ENCODE measurements at places on chromosomes 13 and 19.

GRCh38 chr19:49860336-49861102, 6.9 kb downstream of the PNKP start:
- DNase-seq, result no peak

GRCh38 chr19:782185-782877, 14.9 kb upstream of the PTBP1 start:
- DNase-seq, result no peak

- no peak for DNase-seq
Measured at GRCh38 chr19:52473655-52474350, 20.4 kb downstream of the ZNF578 start.

GRCh38 chr13:51495316-51495715, 42.5 kb upstream of the INTS6 start:
- no peak for DNase-seq

GRCh38 chr13:21069561-21070004, 8.2 kb upstream of the LATS2 start:
- no peak for DNase-seq

- DNase-seq, result peak; percentile 72
Measured at GRCh38 chr19:33143897-33144405, 12.0 kb downstream of the WDR88 start.

DNA sequence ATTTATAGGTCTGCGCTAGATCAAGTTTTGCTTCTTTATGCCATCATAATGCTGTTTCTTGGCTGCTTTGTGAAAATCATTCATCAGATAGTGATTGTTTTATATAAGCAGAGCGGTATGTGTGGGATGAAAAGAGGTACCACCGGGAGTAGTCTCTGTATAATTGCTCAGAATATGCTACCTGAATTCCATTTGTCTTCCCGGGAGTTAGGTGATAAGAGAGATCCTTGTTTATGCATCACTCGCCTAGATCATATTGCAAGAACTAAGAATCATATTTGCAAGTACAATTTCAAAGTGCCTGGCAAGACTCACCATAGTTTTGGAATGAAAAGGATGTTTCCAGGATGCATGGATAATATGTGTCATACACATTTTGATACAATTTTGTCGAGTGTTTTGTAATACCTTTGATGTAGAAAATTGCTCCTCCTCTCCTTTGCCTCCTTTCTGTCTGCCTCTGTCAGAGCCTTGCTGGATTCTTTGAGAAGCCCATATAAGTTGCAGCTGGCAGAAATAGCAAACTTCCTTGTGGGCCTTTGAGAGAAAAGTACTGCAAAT, 1306.0 kb upstream of the SLC10A2 start:
- no peak for DNase-seq

- no peak for DNase-seq
Measured at GRCh38 chr13:44989941-44990340, 603 bp downstream of the GPALPP1 start.

DNA sequence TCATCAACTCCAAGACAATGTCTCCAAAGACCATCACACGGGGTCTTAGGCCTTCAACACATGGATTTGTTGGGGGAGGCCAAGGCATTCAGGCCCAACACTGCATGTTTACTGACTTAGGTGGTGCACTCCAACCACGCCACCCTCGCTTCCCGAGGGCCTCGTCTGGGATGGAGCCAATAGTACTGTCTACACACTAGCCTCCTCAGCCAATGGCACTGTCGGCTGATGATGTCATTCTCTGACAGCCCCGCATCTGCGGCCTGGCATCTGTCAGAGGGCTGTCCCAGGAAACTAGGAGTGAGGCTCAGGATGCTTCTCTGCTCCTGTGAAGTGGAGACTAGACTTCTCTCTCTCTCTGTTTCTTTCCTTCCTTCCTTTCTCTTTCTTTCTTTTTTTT, 96.6 kb downstream of the TEX26 start:
- DNase-seq, result no peak

DNA sequence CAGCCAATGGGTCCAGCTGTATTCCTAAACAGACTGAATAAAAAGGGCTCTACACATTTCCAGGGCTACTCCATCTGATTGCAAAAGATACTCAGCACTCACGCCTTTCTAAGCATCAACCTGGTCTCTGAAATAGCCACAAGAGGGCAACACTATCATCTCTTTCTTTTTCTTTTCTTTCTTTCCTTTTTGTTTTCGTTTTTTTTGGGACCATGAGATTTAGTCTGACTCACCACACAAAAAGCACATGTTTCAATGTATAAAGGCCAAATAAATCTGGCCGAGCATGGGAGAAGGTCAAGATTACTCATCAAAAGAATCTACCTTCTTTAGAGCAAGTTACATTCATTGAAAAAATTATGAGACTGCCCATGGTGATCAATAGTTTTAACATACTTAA, 805.6 kb upstream of the ARGLU1 start:
- no peak for DNase-seq

- DNase-seq, result peak; percentile 64
Measured at GRCh38 chr19:42606660-42607351, 12.1 kb upstream of the CEACAM8 start.

DNA sequence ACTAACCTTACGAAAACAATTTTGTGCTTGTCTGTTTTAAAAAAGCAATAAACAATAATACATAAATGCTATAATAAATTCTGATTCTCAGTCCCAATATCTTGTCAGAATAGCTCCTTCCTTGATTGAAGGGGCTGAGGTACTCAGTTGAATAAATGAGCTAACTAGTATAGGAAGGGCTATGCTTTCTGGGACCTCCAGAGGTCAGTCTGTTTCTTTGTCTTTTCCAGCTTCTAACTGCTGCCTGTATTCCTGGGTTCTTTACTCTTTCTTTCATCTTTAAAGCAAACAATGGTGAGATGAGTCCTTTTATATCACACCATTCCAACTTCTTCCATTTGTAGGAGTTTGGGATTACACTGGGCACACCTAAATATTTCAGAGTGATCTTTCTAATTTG, 1297.0 kb upstream of the ATXN8OS start:
- DNase-seq, result no peak

- DNase-seq, result no peak
Measured at GRCh38 chr19:35645680-35646511, 2.2 kb upstream of the COX6B1 start.

- no peak for DNase-seq
Measured at GRCh38 chr19:45939792-45940514, 25.4 kb upstream of the NANOS2 start.

- no peak for DNase-seq
Measured at GRCh38 chr13:41145136-41145908, 12.7 kb upstream of the KBTBD6 start.

GRCh38 chr19:7238051-7238450, 56.2 kb downstream of the INSR start:
- no peak for DNase-seq

GRCh38 chr19:38545596-38545995, 72.2 kb downstream of the MAP4K1 start:
- DNase-seq, result no peak

- no peak for DNase-seq
Measured at GRCh38 chr13:45799451-45799850, 52.1 kb downstream of the SIAH3 start.

DNA sequence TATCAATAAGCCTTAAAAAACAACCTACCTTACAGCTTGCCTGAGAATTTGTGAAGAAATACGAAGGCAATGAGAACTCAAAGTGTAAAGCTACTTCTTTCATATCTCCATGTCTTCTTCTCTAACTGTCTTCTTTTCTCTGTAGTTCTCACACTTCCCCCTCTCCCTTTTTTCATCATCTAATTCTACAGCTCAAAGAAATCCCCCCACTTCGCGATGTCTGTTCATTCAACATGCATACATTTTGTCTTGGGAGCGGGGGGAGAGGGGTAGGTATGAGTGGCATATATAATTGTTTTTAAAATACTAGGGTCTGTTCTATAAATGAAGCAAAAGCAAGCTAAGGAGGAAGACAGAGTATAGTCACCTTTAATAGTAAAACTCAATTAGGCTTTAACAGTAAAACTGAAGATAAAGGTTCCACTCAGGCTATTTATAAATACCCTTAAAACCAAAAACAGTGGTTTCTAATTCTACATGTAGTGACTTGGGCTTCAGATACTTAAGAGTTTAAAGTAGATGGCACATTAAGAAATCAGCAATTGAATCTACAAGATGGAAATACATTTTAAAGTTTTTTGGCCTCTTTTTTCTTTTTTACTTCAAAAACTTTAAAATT, 106.9 kb downstream of the KLF12 start:
- DNase-seq, result no peak

DNA sequence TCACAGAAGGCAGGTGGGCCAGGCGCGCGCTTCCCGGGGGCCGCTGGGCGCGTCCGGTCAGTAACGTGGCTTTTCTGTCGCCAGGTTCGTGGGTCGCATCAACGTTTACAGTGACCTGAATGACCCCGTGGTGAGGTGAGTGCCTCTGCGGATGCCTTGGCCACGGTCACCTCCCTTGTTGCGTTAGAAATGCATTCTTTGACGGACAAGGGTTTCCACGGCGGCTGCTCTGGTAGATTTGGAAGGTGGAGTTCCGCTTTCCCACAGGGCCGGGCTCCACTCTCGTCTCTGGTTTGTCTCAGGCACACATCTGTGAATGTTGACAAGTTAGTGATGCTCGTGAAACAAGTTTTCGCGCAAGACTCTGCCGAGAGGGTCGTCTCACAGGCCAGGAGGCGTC, 130.0 kb downstream of the ATP11A start:
- no peak for DNase-seq

GRCh38 chr13:101965096-101965495, 436.8 kb downstream of the FGF14 start:
- no peak for DNase-seq

GRCh38 chr19:49097453-49098288, 12.4 kb downstream of the SNRNP70 start:
- DNase-seq, result peak; percentile 74

DNA sequence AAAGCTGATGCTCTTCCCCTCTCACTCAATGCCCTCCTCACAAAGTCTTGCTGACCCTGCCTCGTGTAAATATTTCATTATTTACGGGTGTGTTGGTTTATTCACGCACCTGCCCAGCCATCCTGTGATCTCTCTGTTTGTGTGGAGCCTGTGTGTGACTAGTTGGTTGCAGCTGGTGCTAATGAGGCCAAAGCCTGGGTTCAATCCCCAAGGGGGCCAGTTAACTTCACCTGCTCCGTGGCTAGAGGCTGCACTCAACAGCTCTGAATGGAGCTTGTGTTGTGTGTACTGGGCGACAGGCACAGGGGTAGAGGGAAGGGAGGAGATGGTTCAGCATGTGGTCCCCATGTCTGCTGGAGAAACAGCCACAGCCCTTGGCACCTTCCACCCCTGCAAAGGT, 109.5 kb downstream of the DNAJC15 start:
- no peak for DNase-seq

- no peak for DNase-seq
Measured at GRCh38 chr19:18339723-18340122, 675 bp upstream of the PGPEP1 start.

DNA sequence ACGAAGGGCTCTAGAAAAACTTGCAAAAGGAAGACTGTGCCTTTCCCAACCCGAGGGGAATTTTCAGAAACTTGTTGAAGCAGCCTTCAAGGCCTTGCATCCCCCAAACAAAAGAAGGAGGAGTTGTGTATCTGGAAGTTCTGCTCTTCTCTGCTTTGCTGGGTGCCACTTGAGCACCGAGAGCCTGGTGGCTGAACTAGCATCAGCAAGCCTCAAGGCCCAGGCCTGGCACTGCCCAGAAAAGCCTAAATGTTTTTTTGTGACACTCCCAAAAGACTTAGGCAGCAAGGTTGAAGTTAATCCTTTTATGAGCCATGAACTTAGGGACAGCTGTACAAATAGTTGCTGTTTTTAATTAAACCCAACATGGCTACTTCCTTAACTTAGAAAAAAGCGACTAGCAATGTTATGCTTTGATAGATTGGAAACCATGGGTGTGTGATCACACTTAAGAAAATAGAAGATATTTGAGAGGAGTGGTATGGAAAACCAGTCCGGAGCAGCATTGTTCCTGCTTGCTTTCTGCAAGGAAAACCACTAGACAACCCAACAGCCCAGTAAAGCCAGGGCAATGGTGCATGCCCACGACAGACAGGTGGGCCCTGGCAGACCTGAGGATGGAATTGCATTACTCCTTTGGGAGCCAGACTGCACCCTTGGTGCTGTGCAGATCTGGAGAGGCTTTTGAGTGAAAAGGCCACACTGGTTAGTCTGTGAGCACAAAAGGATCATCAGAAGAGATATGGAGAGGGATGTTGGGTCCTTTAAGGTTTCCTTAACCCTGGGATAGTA, 788 bp upstream of the DLEU7 start:
- no peak for DNase-seq

DNA sequence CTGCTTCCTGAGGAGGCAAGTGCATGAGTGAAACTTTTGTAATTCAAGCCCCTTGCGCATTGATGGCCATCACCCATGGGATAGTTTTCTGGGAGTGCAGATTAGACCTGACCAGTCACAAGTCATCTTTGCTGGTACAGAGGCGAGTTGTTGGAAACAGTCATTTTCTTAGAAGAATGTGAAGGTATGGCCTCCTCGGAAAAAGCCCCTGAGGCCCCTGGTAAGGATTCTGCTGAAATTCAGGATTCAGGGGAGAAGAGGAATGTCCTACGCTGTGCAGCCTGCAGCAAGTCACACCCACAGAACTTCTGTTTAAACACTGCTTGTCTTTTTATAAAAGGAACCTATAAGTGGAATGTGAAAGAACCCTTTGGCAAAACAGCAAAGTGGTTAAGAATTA, 11.0 kb upstream of the SPART start:
- no peak for DNase-seq

- no peak for DNase-seq
Measured at GRCh38 chr19:39347332-39348164, 5.3 kb downstream of the SAMD4B start.

GRCh38 chr13:66665991-66666390, 564.1 kb downstream of the PCDH9 start:
- DNase-seq, result no peak

DNA sequence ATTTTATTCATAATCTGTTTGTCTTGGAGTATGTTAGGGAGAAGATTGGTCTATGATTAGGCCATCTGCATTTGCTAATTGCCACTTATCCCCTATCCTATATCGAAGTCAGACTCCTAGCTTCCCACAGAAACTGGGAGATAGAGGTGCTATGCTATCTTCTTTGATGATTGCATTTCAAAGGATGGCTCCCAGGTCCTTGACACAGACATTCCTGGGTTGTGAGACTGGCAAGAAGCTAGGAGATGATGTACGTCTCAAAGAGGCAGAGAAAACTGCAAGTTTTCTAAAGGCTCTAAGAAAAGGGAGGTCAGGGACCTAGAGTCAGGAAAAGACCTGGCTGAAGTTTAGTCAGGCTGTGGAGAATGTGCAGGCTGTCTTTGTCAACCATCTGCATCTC, 1251.9 kb downstream of the PCDH17 start:
- DNase-seq, result no peak

DNA sequence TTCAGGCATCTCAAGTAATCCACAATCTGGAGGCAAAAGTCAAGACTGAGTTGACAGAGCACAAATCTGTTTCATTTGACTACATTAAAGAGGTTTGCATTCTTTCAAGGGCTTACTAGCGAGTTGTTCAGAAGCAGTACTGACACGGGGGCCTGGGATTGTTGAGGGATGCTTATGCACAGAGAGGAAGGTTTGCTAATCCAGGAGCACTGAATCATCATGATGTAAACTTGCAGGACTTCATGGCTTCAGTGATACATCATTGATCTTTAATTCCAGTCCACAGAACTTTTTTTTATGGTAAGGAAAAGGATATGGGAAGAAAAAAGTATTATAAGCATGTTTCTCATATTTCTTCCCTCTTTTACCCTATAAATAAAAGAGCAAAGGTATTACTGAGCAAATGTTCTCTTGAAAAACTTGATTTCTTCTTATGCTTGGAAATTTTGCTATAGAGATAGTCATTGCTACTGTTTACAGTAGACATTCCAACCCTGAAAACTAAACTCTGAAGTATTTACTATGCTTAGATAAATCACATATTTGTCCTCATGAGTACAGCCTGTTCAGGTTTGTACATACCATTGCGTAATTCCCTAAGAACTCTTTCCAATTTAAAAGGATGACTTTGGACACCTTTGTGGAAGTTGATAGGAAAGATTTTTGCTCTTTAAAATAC, 65.8 kb upstream of the KPNA3 start:
- no peak for DNase-seq

Measured in stimulated activated CD4-positive, alpha-beta T cell treated with anti-CD3 and anti-CD28 coated beads, Interleukin-2, amount 100 ng/mL, for 48 hours (primary cell).